ENCODE measurements at places on chromosomes 16 and 17. TPM values are rescaled to one million over a fixed set of nuclear protein-coding genes. Genes with fewer than 3 reads are reported as not detected.

The SCARF1 gene
- total RNA-seq: 6.6 TPM

The ADAD2 gene
- not detected for total RNA-seq

The BAIAP2 gene
- 125 TPM for total RNA-seq

The KRT26 gene
- total RNA-seq: not detected

The ITGAX gene
- total RNA-seq: 0.49 TPM

The CHST5 gene
- total RNA-seq: 0.15 TPM

The DPEP2 gene
- total RNA-seq: not detected

The C16orf74 gene
- 1.5 TPM for total RNA-seq

The TEKT1 gene
- total RNA-seq: not detected

The TBC1D26 gene
- 0.05 TPM for total RNA-seq

The TMEM92 gene
- 0.54 TPM for total RNA-seq

The CDT1 gene
- total RNA-seq: 39.9 TPM

All from Panc1 (cell line).